H9 (cell line): ENCODE measurements at places on chromosomes 12 and 14. TPM values are rescaled to one million over a fixed set of nuclear protein-coding genes. Genes with fewer than 3 reads are reported as not detected.

A2ML1 gene
- 2.8 and 4.1 TPM in 2 replicates for total RNA-seq

GRIN2B gene
- total RNA-seq: 0.02 and 0.13 TPM in 2 replicates

PRKAG1 gene
- total RNA-seq: 34.8 and 36.7 TPM in 2 replicates

CLEC9A gene
- total RNA-seq: not detected in 2 replicates

GDF3 gene
- total RNA-seq: 9.1 and 9.9 TPM in 2 replicates

PMCH gene
- total RNA-seq: not detected in 2 replicates

MSI1 gene
- 91.5 and 93.2 TPM in 2 replicates for total RNA-seq

GUCY2C gene
- total RNA-seq: 1.3 and 1.9 TPM in 2 replicates

IL22 gene
- total RNA-seq: not detected in 2 replicates

BMP4 gene
- 12.2 and 13.6 TPM in 2 replicates for total RNA-seq

SELPLG gene
- total RNA-seq: 0.09 and 0.15 TPM in 2 replicates

ZNF140 gene
- total RNA-seq: 19.2 and 21.7 TPM in 2 replicates

CCDC175 gene
- 0.09 TPM in 1 of 2 replicates, not detected in the other for total RNA-seq

NRL gene
- total RNA-seq: 2.2 and 2.5 TPM in 2 replicates
